ENCODE measurements at places on chromosomes 4 and X.

GRCh38 chrX:653306-653705, 22.7 kb downstream of the SHOX start:
- DNase-seq = no peak

DNA sequence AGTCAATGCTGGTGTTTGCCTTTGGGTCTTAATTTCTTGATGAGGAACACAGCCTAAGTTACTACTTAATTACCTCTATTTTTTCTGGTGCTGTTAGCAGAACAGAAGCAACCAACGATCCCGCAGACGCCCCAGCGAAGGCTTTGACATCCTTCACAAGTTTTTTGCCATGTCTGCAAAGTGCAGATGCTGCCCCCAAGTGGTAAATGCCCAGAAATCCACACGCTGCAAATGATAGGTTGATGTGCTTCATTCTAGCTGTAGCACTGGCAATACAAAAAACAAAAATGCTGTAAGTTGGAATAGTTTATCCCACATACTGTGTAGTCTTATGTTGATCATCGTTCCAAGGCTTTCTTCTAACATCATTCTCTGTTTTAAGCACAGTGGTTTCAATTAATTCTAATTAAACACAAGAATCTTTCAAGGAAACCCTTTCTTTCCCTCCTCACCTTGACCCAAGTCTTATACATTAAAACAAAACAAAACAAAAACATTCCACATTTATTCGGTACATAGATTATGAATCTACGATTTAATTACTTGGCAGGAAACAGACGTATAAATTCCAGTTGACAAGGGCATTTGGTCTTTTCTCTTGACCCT, 1.2 kb downstream of the PNPLA4 start:
- DNase-seq = peak; percentile 33

DNA sequence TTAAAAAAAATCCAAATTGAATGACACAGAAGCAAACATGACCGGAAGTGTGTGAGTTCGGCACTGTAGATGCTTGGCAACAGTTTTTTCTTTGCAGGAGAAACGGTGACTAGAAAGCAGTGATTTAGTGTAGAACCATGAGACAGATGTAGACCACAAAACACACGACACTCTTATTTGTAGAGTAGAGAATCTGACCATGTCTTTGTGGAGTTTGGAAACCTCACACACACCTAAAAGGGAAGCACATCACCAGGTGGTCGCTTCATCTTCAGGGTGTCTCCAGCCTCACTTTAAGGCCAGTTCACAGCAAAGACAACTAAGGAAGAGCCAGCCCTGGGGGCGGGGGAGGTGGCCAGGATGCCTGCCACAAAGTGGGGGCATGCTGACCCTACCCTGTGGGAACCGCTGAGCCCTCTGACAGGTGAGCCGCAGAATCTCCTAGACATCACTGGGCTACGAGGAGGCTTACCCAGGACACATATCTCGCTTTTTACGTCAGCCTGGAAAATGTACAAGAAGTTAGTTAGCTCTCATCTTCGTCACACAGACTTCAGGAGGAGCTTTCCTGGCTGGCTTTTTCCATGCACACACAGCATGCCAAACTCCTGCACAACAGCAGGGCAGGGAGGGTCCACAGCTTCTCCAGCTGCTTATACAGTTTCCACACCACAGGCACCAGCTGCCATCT, 64.4 kb upstream of the PDLIM3 start:
- DNase-seq = no peak

- no peak for DNase-seq
Measured at GRCh38 chr4:34850421-34850820, 1393.9 kb downstream of the ARAP2 start.

DNA sequence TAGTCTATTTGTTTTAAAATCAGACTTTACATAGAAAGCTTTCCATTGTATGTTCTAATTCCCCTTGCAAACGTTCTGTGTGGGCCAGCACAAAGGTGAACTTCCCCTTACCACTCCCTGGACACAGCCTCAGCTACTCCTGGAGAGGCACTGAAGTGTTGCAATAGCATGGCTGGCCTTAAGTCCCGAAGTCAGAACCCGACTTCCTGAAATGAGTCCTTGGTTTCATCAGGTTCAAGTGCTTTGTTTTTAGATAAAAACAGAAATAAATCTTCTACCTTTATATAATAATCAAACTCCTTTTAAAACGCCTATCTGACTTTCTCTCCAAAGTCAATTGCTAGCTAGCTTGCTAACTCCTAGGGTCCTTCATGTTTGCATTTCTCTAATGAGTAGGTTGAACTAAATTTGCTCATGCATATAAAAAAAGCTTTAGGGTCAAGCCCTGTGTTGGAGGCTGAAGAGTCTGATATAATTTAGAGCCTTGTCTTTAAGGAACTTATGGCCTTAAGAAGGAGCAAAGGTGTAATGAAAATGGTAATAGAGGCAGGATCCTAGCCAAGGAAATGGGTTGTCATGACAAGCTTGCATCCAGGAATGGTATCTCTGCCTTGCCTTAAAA, 9.0 kb downstream of the BMP3 start:
- no peak for DNase-seq

DNA sequence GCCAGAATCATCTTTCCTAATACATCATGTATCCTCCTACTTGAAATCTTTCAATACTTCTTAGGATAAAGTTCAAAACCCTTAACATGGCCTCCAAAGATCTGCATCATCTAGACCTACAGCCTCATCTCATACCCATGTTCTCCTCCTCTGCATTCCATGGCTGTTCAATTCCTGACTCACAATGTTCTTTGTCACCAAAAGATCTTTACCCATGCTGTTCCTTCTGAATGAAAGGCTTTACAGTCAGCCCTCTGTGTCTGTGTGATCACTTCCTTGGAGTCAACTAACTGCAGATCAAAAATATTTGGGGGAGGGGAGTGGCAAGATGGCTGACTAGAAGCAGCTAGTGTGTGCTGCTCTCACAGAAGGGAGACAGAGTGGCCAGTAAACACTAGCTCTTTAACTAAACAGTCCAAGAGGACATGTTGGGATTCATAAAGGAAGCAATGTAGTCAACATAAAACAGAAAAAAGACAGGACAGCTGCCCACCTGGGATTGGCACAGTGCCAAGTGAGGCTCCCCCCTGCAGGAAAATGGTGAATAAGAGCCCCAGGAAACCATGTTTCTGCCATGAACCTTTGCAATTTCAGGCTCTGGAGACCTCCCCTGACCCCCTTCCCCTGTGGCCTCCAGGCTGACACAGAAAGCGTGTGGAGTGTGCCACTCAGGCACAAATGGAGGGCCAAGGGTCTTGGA, 31.9 kb downstream of the CBR4 start:
- DNase-seq = peak; percentile 44

- DNase-seq = peak; percentile 85
Measured at GRCh38 chrX:8868070-8868773, 67.0 kb upstream of the FAM9A start.

DNA sequence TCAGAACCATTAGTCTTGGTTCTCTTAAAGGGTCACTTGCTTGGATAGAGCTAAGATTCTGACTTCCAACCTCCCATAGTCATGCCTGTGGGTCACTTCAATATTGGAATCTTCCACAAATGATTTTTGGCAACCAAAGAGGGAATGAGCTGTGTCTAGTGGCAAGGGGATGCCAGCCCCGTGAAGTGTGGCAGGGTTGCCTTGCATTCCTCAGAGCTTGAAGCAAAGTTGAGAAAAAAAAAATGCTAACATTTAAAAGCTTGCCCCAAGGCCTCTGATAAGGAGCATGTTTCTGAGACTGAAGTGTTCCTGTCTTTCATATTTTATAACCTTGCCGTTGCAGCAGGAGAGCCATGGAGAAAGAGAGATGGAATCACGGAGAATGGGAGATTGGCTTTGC, 120.2 kb downstream of the PAPSS1 start:
- DNase-seq = no peak

- DNase-seq = no peak
Measured at GRCh38 chr4:129966175-129966574, 870.2 kb downstream of the C4orf33 start.

- no peak for DNase-seq
Measured at GRCh38 chrX:131477498-131477897, 66.4 kb upstream of the OR13H1 start.

GRCh38 chr4:183798301-183799253, 106.5 kb upstream of the STOX2 start:
- no peak for DNase-seq

DNA sequence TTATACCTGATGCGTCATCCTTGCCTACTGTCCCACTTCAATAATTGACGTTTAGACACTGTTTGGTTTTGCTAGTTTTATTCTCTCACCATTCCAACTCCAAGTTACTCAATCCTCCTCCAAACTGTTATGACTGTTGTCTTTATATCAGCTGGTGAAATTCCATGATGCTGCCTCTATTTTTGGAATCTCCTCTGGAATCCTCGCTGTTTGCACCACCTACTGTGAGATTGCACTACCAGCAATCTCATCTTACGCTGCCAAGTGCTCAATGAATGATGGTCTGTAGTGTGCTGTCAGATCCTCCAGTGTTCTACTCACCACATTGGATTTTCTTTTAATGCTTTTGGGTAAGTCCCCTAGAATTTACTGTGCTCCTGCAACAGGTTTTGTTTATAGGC, 13.2 kb upstream of the PCDH18 start:
- no peak for DNase-seq
